ENCODE measurements at places on chromosomes 12 and 14.

DNA sequence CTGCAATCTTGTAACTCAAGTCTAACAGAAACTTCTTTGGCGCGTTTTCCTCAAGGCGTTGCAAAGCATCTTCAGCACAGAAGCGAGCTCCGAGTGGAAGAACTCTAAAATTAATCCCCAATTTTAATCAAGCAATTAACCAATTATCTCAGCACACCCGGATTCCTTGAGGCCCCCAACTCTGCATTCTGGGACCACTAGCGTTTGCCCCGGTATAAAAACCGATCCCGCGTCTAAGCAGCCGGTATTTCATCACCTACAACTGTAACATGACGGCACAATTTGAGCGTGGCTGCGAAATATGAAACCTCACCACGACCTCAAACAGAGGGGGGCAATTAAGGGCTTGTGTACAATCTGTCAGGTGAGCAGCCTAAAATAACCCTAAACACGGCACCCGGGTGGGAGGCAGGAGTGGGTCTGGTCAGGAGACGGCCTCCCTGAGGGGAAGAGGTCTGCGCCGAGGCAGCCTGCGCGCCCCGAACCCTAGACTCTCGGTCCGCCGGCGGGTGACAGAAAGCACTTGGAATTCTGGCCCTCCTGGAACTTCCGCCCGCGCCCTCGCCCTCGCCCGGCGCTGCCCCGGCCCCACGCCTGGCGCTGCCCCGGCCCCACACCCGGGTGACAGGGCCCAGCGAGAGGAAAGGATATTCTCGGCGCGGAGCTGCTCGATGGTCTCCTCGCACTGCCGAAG lies 594 bp downstream of the ZCCHC8 start:
- peaks cover 36% of the 10 kb centered on the region for H3K4me1 ChIP-seq
- no peaks in the 10 kb centered on the region for H3K27me3 ChIP-seq
- peak overlapping the region; percentile 96 for H3K4me3 ChIP-seq
- peak; percentile 58 for DNase-seq

DNA sequence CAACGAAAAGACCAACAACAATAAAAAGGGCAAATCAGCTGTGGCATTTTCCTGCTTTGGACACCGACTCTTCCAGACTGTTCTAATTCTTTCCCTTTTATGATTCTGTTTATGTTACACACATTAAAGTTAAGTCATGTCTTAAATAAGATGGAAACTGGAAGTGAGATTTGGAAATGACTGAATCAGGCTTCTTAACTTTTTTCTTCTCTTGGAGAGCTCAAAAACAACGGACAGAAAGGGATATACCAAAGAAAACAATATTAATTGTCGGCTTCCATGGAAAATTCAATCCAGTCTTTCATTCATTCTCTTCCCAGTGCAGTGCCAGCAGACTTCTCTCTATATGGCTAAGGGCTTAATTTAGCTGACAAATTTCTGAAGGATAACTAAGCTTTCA lies 214.9 kb upstream of the DDHD1 start:
- H3K4me1 ChIP-seq, result no peaks in the 10 kb centered on the region
- DNase-seq, result no peak
- no peak overlapping the region for H3K4me3 ChIP-seq
- H3K36me3 ChIP-seq, result no peaks in the 10 kb centered on the region
- peak overlapping the region; percentile 19 for H3K27ac ChIP-seq
- no peaks in the 10 kb centered on the region for H3K27me3 ChIP-seq

GRCh38 chr12:16349131-16349460 lies 1.7 kb downstream of the MGST1 start:
- H3K36me3 ChIP-seq, result no peaks in the 10 kb centered on the region
- no peaks in the 10 kb centered on the region for H3K27me3 ChIP-seq
- peak overlapping the region; percentile 55 for H3K4me3 ChIP-seq
- no peak overlapping the region for H3K27ac ChIP-seq
- DNase-seq, result peak; percentile 68

- no peak overlapping the region for H3K27ac ChIP-seq
- H3K4me1 ChIP-seq, result no peaks in the 10 kb centered on the region
- no peak for DNase-seq
- peaks cover 3% of the 10 kb centered on the region for H3K36me3 ChIP-seq
- H3K27me3 ChIP-seq, result no peaks in the 10 kb centered on the region
Measured at GRCh38 chr12:45878630-45879255, 111.6 kb downstream of the SCAF11 start.

GRCh38 chr14:89862856-89863255 lies 91.7 kb downstream of the EFCAB11 start:
- H3K4me1 ChIP-seq, result no peaks in the 10 kb centered on the region
- DNase-seq, result no peak
- H3K36me3 ChIP-seq, result no peaks in the 10 kb centered on the region
- H3K4me3 ChIP-seq, result no peak overlapping the region
- no peak overlapping the region for H3K27ac ChIP-seq
- H3K27me3 ChIP-seq, result no peaks in the 10 kb centered on the region

DNA sequence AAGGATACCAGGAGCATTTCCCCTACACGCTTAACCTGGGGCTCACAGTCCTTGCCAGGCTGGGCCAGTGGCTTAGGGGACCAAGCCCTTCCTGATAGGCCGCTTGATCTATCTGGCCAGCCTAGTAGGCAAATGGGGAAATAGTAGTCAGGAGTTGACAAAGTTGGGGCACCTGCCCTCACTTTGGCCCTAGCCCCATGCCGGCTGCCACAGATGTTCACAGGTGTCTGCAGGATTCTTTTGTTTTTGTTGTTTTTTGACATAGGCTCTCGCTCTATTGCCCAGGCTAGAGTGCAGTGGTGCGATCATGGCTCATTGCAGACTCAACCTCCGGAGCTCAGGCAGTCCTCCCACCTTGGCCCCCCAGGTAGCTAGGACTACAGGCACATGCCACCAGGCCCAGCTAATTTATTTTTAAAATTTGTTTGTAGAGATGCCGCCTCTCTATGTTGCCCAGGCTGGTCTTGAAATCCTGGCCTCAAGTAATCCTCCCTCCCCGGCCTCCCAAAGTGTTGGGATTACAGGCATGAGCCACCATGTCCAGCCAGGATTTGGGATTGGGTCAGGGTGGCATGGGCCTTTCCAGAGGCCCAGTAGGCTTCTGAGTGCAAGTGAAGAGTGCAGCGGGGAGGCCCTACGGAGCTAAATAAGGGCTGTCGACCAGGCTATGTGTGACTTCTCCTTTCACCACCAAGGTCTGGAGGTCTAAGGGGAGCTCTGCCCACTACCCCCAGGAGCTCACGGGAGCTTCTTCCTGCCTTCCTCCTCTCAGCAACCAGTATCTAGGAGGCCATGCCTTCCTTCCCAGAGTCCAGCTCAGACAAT lies 15.5 kb upstream of the HDAC7 start:
- H3K4me3 ChIP-seq, result no peak overlapping the region
- H3K27ac ChIP-seq, result no peak overlapping the region
- peaks cover 29% of the 10 kb centered on the region for H3K4me1 ChIP-seq
- DNase-seq, result no peak
- H3K36me3 ChIP-seq, result no peaks in the 10 kb centered on the region
- no peaks in the 10 kb centered on the region for H3K27me3 ChIP-seq

Measured in psoas muscle (tissue), 8 donors.